ENCODE measurements at places on chromosomes 11 and 22.

DNA sequence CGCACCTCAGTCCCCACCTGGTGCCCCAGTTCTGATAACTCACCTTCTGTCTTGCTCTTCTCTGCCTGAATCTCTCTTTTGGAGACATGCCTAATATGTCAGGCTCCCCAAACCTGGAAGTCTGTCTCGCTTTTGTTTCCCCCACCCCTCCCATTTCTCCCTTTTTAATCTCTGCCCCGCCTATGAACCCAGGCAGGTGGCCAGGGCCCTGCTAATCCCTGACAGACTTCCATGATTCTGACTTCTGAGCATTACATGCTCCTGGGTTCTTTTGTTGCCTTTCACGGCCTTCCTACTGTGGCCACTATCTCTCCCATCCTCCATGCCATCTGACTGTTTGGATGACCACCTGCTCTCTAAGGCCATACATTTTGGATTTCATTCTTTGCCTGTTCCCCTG is 1120.9 kb upstream of the CCDC90B start:
- DNase-seq: no peak

- no peak for DNase-seq
Observed at GRCh38 chr11:121807051-121807450, 309.0 kb downstream of the BLID start.

- DNase-seq: no peak
Observed at GRCh38 chr11:83008581-83008923, 63.1 kb downstream of the RAB30 start.

DNA sequence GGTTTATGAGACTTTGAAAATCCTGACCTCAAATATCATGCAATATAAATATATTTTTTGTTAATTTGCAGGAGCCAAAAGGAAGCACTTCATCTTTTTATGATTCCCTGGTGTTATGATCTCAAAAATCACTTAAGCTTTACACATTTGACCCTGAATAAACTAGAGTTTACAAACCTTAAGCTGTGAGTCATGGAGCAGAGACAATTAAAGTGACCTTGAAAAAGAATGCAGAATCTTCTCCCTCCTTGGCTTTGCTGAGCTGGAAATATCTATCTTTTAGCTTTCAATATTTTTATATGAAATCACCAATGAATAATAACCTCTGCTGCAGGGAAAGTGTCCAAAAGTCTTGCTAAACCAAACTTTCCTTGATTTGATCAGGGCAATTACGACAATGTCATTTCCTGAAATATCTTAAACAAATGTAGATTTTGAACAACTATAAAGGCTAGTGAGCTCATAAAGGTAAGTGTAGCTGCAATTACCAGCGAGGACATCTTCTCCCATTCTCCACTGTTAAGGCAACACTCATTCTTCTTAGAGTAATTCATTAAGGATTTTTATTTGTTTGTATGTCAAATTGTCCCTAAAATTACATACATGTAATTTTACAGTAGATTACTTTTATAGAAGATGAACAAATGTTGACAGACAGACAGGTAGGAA is 747.0 kb upstream of the LUZP2 start:
- no peak for DNase-seq

DNA sequence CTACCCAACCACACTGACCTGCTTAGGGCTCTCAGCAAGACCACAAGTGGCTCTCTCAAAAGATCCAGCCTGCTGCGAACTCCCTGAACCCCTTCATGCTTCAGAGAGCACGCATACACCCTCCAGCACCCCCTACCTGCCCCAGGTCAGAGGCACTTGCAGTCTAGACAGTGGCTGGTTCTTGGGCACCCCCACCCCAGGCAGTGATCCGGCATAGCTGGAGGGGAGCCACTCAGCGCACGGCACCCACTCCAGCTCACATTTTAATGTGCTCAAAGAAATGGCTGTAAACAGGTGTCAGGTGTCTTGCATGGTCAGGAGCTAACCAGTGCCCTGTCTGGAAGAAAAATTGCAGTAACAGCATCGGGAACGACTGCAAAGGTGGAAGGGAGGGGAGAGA is 140.8 kb downstream of the PKNOX2 start:
- DNase-seq: no peak

DNA sequence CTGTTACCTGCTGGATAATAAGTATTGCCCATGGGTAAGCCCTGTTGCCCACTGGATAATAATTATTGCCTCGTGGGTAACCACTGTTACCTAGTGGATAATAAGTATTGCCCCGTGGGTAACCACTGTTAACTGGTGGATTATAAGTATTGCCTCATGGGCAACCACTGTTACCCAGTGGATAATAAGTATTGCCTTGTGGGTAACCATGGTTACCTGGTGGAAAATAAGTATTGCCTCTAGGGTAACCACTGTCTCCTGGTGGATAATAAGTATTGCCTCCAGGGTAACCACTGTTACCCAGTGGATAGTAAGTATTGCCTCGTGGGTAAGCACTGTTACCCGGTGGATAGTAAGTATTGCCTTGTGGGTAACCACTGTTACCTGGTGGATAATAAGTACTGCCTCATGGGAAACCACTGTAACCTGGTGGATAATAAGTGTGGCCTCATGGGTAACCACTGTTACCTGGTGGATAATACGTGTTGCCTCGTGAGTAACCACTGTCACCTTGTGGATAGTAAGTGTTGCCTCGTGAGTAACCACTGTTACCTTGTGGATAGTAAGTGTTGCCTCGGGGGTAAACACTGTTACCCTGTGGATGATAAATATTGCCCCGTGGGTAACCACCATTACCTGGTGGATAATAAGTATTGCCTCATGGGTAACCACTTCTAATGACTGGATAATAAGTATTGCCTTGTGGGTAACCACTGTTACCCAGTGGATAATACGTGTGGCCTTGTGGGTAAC is 29.0 kb upstream of the NXPE4 start:
- no peak for DNase-seq

DNA sequence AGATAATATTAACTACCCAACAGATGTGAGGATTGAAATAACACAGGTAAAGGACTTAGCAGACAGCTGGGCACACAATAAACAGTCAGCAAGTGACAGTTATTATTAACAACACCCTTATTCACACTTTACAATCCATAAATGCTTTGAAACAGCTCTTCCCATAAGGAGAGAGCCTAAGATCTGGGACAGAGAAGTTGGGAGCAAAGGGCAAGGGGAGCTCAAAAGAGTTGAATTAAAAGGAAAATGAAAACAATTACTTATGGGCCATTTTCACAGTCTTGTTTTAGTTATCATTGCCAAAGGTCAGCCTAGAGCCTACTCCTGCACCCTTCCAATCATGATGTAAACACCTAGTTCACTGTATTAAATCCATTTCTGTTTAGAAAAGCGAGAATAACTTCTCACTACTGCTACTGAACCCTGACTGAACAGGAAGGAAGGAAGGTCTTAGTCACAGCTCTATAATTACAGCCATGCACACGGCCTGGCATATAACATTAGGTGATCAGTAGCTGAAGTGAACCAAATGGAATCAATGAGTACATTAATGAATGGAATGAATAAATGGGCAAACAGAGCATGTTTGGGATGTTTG is 111.3 kb downstream of the PLEKHA7 start:
- no peak for DNase-seq

DNA sequence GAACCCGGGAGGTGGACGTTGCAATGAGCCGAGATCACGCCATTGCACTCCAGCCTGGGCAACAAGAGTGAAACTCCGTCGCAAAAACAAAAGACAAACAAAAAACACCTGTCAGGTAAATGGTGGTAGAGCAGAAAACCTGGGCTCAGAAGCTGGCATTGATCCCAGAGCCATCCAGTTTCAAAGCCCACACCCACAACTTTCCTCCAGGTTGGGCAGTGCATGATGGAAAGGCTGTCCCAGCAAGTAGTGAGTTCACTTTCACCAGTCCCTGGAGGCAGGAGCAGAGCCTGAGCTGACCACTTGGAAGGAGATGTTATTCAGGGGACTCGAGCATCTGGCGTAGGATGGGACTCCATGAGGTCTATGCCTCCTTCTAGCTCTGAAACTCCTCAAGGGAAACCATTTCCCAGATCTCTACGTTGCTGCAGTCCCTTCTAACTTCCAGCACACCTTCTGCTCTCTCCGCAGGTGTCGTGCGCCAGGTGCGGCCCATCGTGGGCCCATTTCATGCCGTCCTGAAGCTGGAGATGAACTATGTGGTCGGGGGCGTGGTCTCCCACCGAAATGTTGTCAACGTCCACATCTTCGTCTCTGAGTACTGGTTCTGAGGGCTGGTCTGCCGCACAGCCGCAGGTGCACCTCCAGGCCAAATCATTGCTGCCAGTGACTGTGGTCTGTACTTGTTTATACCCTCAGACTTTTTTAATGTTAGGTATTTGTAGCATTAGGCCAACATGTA is 71.6 kb upstream of the ATXN10 start:
- DNase-seq: peak; percentile 27

GRCh38 chr11:1916986-1917522 is 2.4 kb upstream of the TNNT3 start:
- no peak for DNase-seq

GRCh38 chr11:128476049-128476448 is 111.3 kb downstream of the ETS1 start:
- DNase-seq: no peak

DNA sequence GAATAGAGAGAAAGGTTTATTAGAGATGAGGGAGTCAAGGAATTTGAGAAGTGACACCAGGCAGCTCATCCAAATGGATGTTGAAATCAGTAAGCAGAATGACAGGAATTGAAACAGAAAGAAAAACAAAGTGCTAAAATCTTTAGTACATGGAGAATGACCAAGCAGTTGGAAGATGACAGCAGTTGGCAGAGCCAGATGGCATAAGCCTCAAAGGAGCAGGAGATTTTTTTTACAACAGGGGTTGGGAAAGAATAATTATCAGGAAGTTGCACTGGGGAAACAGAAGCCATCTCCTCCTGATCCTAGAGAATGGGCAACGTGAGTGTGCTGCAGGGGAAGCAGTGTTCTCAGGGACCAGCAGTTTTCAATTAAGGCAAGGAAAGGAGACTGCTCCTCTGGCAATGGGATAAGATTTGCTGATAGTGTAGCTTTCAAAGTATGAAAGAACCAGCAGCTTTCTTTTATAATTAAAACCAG is 28.9 kb downstream of the RAB39A start:
- no peak for DNase-seq

DNA sequence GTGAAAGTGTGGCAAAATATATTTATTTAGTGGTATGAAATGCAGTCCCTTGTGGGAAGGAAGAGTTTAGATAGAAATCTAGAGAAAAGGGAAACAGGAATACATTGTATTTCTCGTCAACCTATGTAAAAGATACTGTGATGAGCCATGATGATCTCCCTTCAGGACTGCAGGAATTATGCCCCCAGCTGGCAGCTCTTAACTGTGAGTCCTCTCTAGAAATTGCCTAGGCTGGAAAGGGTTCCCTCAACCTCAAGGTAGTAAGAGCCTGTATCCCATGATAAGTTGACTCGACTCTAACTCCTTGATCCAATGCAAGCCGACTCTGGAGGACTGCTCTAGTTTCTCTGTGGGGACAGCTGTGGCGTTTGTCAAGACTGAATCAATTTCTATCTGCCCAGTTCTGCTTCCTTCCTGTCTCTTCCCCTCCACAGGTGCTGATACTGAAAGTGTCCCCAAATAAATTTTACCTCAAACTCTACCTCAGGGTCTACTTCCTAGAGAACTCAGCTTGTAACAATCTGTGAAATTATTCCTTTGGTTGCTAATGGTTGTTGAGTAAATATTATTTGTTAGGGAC is 897.3 kb downstream of the METTL15 start:
- no peak for DNase-seq

DNA sequence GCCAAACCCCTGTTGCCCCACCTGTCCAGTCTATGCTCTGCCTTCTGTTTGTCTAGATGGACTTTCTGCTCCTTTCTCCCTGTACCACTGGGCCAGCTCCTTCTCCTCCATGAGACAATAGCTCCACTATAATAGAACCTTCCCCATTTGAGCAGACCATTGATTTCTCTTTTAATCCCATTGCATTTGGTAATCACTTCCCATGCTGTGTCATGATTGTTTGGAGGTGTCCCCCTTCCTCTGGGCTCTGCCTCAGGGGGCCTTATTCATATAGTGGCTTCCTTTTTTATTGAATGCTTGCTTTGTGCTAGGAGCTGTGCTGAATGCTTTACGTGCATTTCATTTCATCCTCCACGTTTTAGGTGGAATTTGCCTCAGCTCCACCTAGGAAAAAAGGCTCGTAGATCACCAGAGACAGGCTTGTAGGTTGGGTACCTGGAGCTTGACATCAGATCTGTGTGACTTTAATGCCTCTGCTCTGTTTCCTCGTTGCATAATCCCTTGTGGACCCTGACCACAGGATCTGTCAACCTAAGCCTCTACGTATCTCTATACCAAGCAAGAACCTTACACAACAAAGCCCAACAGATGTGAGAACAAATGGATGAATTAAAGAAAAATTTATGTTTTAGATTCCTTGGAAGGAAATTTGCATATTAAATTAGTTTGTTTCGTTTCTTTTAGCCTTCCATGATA is 106.2 kb upstream of the RASSF10 start:
- no peak for DNase-seq

- DNase-seq: peak; percentile 74
Observed at GRCh38 chr11:69644071-69644961, 3.4 kb downstream of the CCND1 start.

DNA sequence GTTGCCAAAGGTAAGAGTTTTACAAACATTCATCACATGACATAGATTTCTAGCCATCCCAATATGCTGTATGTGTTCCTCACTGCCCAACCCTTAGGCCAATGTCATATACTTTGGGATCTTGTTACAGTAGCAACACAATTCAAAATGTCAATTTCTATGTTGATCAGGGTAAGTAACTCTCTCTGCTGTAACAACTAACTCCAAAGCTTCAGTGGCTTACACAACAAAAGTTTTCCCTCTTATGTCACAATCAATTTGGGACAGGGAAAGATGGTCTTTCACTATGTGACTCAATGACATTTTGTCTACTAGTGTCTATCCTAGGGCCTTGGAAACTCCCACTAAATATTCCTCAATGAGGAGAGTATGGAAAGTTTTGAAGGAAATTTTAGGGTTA is 144.5 kb downstream of the SBF2 start:
- DNase-seq: no peak

DNA sequence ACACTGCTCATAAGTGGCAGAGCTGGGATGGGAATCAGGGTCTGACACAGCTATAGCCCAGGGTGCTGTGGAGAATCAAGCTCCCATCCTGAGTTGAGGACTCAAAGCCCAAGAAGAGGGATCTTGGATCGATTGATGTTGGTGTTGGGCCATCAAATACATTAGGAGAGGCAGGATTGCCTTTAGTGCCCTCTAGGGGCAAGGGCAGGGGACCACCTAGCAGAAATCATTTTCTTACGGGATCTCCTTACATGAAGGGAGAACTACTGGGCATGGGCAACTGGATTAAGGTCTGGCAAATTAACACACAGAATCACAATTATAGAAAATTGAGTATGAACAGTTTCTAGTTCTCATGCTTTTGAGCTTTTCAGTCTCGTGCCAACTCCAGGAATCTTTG is 24.9 kb upstream of the EMSY start:
- DNase-seq: no peak
